Glutamatergic neuron (in vitro differentiated cells): ENCODE measurements at places on chromosomes 13 and 19.
A peak's percentile ranks its signal among the peaks of the same experiment; 100 is the strongest.

DNA sequence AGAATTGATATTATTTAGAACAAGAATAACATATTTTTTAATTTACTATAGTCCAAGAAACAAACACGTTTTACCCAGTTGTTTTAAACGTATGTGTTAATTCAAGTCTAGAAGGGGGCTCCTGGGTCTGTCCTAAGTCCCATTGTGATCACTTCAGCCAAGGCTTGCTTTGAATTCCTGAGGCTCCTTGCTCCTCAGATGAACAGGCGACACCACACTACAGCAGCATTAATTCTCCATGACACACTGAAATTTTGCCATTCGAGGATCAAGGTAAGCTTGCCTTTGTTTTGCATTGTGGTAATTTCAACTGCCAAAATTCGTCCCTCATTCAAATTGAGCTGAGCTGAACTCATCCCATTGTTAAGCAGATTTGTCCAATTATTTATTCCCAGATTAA is 1442.6 kb downstream of the SLITRK5 start:
- H3K4me1 ChIP-seq, result no peaks in the 10 kb centered on the region
- H3K4me3 ChIP-seq, result no peak overlapping the region
- no peak for DNase-seq
- peaks cover 2% of the 10 kb centered on the region for H3K27me3 ChIP-seq
- H3K27ac ChIP-seq, result no peak overlapping the region

GRCh38 chr19:18089726-18090125 is 3.0 kb upstream of the IL12RB1 start:
- peaks cover 5% of the 10 kb centered on the region for H3K27me3 ChIP-seq
- no peaks in the 10 kb centered on the region for H3K36me3 ChIP-seq
- H3K4me3 ChIP-seq, result no peak overlapping the region
- no peak for DNase-seq

GRCh38 chr19:41532526-41532925 is 43.4 kb upstream of the CEACAM21 start:
- H3K27ac ChIP-seq, result no peak overlapping the region
- H3K4me3 ChIP-seq, result no peak overlapping the region
- no peaks in the 10 kb centered on the region for H3K4me1 ChIP-seq
- peaks cover 2% of the 10 kb centered on the region for H3K27me3 ChIP-seq
- peaks cover 12% of the 10 kb centered on the region for H3K36me3 ChIP-seq

DNA sequence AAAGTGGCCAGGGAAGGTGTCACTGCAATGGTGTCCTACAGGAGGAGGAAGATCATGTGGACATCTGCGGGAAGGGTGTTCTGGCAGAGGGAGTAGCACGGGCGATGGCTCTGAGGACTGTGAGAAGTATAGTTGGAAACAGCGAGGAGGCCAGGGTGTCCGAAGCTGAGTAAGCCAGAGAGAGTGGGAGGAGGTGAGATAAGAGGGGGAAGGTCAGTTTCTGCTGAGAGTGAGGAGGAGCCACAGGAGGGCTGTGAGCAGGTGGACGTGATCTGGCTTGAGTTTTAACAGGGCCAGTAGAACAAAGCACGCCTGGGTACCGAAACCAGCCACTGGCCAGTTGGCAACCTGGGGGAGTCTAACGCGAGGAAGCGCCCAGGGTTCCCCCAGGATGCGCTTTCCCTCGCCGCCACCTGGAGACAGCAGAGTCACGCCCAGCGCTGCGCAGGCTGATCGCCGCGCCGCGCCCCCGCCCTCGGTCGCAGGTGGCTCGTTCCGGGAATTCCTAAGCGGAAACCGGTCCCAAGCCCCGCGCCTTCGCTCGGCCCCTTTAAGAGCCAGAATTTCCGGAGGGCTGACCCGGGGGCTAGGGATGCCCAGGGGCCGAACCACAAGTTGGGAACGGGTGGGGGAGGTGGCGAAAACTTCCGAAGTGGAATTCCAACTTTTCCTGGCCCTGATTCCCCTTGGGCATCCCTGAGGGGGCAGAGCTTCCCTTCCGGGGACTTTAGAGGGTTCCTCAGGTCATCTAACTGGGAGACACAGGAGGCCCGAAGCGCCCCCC is 1.1 kb upstream of the LSR start:
- DNase-seq, result peak; percentile 45
- H3K4me1 ChIP-seq, result no peaks in the 10 kb centered on the region
- peak overlapping the region; percentile 82 for H3K4me3 ChIP-seq
- H3K27me3 ChIP-seq, result peaks cover 14% of the 10 kb centered on the region
- H3K27ac ChIP-seq, result no peak overlapping the region
- no peaks in the 10 kb centered on the region for H3K36me3 ChIP-seq

DNA sequence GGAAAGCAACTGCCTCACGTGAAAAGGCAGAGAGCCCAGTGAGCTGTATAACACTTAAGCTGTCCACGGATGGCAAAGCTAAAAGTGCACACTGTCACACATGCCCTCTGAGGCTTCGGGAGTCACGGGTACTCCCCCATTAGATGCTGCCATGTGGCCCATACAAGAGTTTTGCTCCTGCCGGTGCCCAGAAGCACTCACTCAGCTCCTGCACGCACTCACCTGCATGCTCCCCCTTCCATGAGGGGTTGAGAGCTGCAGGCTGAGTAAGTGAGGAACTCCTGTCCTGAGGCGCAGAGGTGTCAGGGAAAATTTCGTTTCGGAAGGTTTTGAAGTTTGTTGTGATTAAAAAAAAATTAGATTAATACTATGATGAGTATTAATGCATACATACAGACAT is 939.2 kb upstream of the ATXN8OS start:
- H3K4me3 ChIP-seq, result no peak overlapping the region
- H3K4me1 ChIP-seq, result no peaks in the 10 kb centered on the region
